NCI-H69 (cell line): ENCODE measurements at places on chromosomes 13 and 19.
A peak's percentile ranks its signal among the peaks of the same experiment; 100 is the strongest.

- no peak for DNase-seq
Observed at GRCh38 chr13:50128428-50128931, 113.2 kb downstream of the KCNRG start.

- DNase-seq, result peak; percentile 21
Observed at GRCh38 chr13:51849145-51850101, 4.4 kb upstream of the TMEM272 start.

- peak; percentile 68 for DNase-seq
Observed at GRCh38 chr13:113093580-113094409, 11.8 kb upstream of the F7 start.

- DNase-seq, result no peak
Observed at GRCh38 chr13:94419304-94419924, 60.1 kb downstream of the DCT start.

- peak; percentile 63 for DNase-seq
Observed at GRCh38 chr13:98223741-98224140, 46.7 kb upstream of the RNF113B start.

- DNase-seq, result no peak
Observed at GRCh38 chr19:33649627-33650305, 28.0 kb downstream of the CHST8 start.

GRCh38 chr13:34772881-34773280 is 169.2 kb upstream of the NBEA start:
- peak; percentile 54 for DNase-seq

DNA sequence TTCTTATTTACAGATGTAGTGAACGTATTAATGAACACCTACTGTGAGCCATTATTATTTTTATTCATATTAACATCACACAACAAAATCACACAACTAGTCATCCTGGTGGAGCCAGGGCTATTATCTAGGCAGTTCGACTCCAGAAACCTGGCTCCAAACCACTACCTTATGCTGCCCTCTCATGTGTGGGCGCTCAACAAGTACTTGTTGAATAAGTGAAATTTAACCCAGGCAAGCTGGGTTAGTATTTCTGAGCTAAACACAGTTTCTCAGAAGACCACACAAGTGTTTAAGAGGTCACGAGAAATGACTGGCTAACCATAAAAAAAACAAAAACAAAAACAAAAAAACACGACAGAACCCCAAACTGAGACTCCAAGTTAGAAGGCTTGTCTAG is 33.6 kb downstream of the MZT1 start:
- no peak for DNase-seq

DNA sequence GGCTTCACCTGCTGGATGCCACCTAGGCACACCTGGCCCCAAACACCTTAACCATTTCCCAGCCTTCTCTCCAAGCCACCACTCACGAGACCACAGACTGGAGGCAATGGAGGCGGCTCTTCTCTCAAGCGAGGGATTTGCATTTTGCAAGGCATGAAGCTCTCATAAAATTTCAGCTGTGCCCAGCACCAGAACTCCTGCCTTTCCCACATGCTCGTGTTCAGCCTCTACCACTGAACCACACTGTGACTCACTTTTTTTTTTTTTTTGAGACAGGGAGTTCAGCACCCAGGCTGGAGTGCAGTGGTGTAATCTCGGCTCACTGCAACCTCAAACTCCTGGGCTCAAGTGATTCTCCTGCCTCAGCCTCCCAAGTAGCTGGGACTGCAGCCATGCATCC is 10.6 kb downstream of the NANOS3 start:
- peak; percentile 29 for DNase-seq

GRCh38 chr19:55482967-55483705 is 1.9 kb upstream of the NAT14 start:
- DNase-seq, result no peak

DNA sequence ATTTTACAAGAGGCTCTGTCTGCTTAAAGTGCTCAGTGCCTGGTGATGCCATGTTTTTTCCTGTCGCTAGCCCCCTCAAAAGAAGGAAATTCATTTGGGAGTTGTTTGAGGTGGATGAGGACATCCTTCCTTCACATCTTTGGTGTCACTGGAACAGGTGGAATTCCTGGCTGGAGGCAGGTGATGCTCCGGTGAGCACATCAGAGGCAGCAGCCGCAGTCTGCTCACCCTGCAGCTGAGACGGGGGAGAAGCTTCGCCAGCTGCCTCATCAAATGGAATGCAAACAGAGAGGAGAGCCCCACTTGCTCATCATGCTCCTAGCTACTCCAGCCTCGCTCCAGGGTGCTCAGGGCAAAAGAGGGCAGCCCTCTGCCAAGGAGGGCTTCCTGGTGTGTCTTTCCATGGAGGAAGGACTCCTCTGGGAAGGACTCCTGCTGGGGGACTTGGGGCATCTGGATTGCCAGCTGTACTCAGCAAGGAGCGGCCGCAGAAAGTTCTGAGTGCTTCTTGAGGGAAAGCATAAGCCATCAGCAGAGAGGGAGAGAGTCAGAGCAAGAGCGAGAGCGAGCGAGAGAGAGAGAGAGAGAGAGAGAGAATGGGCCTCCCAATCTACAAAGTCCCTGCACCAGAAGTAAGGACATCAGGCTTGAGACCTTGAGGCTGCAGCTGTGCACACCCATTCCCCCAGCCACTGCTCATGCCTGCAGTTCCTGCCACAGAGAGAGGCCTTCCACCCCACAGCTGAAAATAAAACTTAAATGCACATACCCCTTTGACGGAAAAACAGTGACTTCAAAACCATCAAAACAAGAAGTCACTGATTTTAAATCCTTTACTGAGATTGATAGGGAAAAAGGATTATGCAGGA is 74.3 kb upstream of the UBL3 start:
- DNase-seq, result peak; percentile 77

GRCh38 chr13:100234006-100234405 is 145.1 kb downstream of the PCCA start:
- peak; percentile 94 for DNase-seq

DNA sequence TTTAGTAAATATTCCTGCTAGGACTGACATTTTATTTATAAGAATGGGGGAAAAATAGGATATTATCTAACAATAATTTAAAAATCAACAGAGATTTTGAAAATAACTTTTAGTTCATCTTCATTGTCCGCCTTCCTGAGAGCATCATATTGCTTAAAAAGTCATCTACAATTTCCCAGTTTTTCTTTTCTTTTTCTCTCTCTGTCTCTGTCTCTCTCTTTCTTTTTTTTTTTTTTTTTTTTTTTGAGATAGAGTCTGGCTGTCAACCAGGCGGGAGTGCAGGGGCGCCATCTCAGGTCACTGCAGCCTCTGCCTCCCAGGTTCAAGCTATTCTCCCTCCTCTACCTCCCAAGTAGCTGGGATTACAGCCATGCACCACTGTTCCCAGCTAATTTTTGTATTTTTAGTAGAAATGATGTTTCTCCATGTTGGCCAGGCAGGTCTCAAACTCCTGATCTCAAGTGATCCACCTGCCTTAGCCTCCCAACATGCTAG is 276.3 kb downstream of the DACH1 start:
- DNase-seq, result peak; percentile 54

- DNase-seq, result peak; percentile 94
Observed at GRCh38 chr19:2922987-2923386, 21.8 kb downstream of the ZNF77 start.

GRCh38 chr13:51856998-51857397 is 4.8 kb upstream of the CCDC70 start:
- no peak for DNase-seq

GRCh38 chr19:8129061-8129618 is 20.3 kb downstream of the FBN3 start:
- peak; percentile 62 for DNase-seq

DNA sequence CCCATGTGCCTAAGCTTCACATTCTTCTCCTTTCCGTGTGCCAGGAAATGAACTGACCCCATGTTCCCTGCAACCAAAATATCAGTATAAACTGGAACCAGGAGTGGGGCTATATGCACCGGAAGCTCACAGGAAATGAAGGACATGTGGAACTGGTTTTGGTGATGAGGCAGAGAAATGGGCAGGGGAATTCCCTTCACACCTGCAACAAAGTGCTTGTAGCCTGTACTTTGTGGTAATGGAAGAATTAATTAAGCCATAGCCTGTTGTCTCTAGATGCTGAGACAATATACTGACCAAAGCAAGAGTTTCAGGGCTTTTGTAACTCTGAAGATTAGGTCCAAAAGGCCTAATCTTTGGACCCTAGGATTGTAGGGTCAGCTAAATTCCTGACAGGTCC is 15.5 kb upstream of the UGGT2 start:
- DNase-seq, result no peak

- DNase-seq, result peak; percentile 88
Observed at GRCh38 chr19:49113762-49114629, at the start of gene LIN7B. Gene LIN7B (plus strand): TSS chr19:49114370. CDS start chr19:49114405, 35 bp downstream.

GRCh38 chr19:1783874-1784273 is 28.2 kb downstream of the ATP8B3 start:
- no peak for DNase-seq

DNA sequence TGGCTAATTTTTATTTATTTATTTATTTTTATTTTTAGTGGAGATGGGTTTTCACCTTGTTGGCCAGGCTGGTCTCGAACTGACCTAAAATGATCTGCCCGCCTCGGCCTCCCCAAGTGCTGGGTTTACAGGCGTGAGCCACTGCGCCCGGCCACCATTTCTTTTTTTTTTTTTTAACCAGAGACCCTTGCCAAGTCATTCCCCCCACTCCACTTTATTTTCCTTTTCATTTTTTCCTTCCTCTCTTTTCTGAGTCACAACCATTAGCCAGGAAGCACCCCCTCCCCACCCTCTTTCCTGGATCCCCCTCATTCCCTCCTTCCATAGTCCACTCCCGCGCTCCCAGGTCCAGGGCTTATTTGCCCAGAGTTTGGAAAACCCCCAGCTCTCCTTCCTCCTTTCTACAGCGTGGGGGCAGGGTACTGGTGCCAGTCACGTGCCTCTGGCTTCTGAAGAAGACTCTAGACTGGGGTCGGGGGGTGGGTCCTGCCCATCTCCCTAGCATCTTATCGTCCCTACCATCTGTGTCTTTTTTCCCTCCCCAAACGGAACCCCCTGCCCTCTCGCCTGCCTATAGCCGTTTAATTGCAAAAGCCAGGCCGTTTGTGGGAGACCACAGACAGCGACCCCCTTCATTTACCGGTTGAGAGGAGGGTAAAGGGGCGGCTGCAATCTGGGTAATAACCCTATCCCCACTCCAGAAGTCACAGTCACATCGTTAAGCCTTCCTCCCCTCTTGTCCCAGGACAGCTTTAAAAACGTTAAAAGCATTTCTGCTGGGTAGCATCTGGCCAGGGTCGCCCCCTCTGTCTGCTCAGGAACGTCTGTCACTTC is 1.1 kb upstream of the CALR start:
- peak; percentile 93 for DNase-seq

DNA sequence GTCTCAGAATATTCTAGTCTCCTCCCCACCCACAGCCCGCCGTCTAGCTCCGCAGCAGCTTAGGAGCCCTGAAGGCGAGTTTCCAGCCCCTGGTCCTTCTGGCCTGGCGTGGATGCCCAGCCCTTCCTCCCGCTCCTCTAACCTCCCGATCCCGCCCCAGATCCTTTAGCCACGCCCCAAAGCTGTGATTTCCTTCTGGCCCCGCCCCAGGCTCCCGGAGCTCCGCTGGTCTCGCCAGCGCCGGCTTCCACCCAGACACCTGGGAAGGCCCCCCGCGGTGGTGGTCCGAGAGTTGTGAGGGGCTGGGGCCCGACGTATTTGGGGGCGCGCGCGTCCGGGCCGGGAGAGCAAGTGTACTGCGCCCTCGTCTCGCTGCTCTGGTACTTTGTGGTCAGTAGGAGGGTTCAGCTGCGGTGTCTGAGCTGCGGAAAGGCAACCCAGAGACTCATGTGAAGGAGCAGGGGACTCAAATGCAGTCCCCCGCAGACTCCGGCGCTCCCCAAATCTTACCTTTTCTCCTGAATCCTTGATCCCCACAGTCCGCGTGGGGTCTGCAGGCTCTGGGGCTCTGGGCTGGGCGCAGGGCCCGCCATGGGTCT is at the start of gene CGB7:
TSS of gene CGB7 (minus strand) at position 114 of the 599 bp plus-strand sequence. CDS start 2,374 bp downstream, outside the sequence.
- DNase-seq, result peak; percentile 58

DNA sequence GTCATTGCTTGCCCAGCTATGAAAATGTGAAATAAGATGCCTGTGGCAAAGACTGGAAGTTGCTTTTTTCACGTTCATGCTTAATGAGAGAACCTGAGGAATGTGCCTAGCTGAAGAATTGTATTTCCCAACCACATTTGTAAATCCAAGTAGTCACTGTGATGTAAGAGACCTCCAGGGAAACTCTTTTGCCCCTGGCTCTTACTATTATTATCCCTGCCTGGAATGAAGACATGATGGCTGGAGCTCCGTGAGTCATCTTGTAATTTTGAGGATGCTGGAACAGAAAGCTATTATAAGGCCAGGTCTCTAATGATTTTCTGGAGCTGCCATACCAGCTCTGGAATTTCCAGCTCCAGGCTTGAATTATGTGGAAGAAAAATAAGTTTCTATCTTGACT is 894.3 kb downstream of the DIAPH3 start:
- DNase-seq, result no peak

DNA sequence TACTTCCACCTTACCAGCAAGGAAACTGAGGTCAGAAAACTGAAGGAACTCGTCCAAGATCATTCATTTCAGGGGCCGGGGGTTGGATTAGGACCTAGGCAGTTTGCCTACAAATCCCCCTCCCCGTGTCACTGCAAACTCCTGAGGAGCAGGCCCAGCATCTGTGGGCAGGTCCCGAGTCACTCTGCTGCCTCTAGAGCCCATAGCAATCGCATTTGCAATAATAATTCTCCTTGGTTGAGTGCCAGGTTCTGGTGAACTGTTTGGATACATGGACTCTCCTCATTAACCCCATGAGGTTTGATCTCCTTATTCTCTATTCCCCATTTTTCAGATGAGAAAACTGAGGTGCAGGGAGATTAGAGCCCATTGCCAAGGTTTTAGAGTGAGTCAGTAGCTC is 903 bp downstream of the PIN1 start:
- DNase-seq, result peak; percentile 44

GRCh38 chr13:80726868-80727267 is 385.9 kb upstream of the SPRY2 start:
- DNase-seq, result no peak

DNA sequence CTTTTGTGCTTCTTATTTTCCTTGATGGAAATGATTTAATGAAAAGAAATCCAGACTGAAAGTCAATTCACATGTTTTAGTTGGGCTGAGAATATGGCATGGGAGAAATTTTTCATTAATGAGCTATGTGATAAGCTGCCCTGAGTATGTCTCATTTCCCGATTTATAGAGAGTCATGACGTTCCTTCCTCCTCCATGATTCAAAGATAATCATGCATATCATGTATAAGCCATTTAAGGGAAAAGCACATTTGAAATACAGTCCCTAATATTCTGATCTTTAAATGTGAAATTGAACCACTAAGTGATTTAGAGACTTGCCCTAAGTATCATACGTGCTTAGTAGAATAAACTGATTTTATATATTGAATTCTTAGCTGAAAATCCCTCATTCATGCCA is 840.9 kb downstream of the PCDH17 start:
- DNase-seq, result no peak
